ENCODE measurements at places on chromosomes 3 and 15. TPM values are rescaled to one million over a fixed set of nuclear protein-coding genes. Genes with fewer than 3 reads are reported as not detected.

TIGIT gene
- total RNA-seq: 0.18 TPM

TGM4 gene
- not detected for total RNA-seq

FANCD2OS gene
- total RNA-seq: not detected

CCNB2 gene
- 32.1 TPM for total RNA-seq

ABI3BP gene
- total RNA-seq: 108 TPM

GPR160 gene
- total RNA-seq: 0.90 TPM

RGMA gene
- 6.1 TPM for total RNA-seq

SH2D7 gene
- total RNA-seq: not detected

TLR9 gene
- total RNA-seq: not detected

AMOTL2 gene
- 75.7 TPM for total RNA-seq

ESYT3 gene
- total RNA-seq: 0.27 TPM

TMEM43 gene
- total RNA-seq: 109 TPM

CADPS gene
- total RNA-seq: 0.57 TPM

KCNH8 gene
- not detected for total RNA-seq

All from fibroblast of the aortic adventitia (primary cell).